Suppressor macrophage (primary cell): ENCODE measurements at places on chromosomes 16 and 17.

DNA sequence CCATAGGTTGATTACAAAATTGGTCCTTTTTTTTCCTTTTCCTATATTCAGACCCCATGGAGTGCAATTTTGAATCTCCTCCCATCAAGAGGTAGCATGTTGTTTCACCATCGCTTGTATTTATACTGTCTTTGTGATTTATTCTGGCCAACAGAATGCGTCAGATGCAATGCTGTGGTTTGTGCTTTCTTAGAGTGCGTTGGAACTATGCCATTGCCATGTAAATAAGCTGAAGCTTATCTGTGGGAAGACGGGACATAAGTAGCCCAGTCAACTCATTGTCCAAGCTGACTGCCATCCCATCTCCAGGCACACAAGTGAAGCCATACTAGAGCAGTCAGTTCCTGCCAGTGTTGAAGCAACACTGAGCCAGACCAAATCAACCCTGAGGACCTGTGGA lies 1339.3 kb upstream of the GOT2 start:
- DNase-seq = no peak

DNA sequence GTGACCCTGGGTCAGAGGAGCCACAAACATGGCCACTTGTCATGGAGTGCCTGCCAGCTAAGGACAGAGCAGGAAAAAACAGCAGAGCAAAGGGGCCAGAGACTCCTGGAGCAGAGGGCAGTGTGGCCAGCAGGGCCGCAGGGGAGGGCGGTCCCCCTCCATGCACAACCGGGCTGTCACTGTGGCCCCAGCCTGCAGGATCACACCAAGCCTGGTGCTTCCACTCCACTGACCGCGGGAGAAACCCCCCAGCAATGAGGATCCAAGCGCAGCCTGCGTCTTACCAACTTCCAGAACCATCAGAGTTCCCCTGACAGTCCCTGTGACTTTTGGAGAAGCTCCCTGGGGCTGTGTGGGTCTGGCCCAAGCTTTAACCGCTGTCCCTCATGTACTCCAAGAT lies 62.0 kb downstream of the PRMT7 start:
- no peak for DNase-seq

DNA sequence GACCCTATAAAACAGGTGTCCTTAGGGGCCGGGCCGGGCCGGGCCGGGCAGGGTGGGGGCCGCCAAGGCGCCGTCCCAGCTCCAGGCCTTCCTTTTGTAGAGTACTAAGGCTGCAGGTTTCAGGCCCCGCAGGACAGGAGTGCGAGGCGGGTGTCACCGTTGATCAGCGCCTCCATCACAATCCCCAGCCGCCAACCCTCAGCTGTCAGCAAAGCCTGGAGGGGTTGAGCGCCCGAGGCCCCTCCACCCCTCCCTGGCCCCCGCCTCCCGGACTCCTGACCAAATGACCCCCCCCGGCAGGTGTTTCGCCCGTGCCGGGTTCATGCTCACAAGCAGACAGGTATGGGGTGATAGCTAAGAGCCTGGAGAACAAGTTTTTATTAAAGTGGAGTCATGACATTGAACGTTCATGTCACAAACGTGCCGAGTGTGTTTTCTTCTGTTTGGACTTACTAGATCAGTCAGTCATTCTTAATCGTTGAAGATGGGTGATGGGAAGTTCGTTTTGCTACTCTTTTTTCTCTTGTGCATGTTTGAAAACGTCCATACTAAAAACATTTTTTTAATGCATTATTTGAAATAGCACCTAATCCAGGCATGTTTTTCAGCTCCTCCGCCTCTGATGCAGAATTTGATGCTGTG lies 534 bp downstream of the ARL2BP start:
- DNase-seq = no peak

DNA sequence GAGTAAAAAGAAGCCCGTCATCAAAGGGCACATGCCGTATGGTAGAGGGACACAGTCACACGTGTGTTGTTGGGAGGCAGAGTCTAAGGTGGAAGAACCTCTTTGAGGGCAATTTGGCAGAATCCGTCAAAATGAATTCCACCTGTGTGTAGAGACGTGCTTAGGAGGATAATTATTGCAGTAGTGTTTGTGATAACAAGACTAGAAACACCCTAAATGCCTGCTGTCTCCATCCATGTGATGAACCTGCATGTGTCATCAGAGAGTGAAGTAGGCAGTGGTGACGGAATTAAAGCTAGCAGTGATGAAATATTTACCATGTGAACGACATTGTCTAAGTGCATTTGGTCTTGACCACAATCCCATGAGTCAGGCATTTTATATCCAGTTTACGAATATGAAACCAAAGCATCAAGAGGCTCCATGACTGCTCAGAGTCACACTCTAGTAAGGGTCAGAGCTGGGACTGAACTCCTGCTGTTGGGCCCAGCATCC lies 61.3 kb upstream of the ADORA2B start:
- DNase-seq = peak; percentile 93
